ENCODE measurements at places on chromosomes 4 and X. TPM values are rescaled to one million over a fixed set of nuclear protein-coding genes. Genes with fewer than 3 reads are reported as not detected.

CXCL11 gene
- not detected for polyA plus RNA-seq

DNA sequence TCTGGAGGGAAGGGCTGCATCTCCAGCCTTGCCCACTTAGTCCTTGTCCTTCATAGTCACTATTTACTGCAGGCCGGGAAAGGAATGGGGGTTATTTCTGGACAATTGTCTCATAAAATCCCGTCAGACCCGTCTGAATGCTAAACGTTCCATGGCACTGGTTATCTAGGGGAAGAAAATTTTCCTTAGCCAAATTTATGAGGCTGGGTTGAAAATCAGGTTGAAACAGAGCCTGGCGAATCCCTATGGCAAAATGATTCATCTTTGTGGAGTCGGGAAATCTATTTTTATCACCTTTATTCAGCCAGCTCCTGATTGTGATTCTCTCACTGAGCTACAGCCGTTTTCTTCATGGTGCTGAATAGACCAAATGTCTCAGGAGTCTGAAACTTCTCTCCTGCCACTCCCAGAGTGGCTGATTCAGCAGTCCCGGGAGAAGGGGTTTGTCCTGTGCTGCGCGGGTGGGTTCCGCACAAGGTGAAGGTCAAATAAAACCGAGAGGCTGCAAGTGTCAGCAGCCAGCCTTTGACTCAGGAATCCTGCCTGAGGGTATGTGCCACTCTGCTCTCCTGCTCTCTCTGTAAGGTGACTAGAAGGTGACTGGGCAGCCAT, 1.0 kb downstream of the LIMCH1 start:
- no peak for DNase-seq

DNA sequence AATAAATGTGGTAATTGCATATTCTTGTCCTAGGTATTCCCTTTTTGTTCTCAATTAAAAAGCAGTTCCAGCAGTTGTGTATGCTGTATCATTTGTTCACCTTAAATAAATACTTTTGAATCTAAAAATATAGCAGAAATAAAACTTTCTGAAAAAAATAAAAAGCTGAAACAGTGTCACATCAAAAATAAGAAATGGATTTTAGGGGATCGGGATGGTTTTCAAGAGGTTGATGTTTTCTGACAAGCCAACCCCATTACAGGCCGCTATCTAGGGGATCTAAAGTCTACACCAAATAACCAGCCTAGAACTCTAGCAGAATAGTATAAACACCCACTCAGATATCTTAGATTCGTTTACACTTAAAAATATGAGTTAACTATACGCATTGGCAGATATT, 95.4 kb upstream of the MAML3 start:
- DNase-seq, result no peak

DNA sequence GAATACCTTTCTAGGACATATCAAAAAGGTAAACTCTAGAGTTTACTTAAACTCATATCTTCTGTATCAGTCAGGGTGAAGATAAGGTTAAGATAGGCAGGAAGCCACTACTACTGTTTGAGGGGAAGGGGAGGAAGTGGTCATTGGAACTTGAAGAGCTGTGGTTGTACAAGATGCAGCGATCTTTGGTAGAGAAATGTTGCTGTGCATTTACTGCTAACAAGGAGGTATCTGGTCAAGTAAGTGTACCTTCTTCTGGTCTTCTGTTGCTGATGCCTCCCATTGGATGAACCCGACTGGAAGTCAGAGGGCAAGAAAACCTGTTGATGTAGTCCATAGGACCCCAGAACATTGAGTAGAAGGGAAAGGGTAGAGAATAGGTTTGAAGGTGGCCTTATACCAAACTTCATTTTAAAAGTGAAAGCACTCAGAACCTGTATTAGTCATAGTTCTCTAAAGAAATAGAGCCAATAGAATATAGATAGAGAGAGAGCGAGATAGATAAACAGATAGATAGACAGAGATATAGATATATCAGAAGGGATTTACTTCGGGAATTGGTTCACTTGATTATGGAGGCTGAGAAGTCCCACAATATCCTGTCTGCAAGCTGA, 47.9 kb upstream of the TSPAN5 start:
- DNase-seq, result no peak

- DNase-seq, result no peak
These were observed 1.5 kb downstream of the FHDC1 start for GRCh38 chr4:152937336-152938236.

- no peak for DNase-seq
These were observed 220.5 kb upstream of the RPS6KA3 start for GRCh38 chrX:20487227-20487626.

DNA sequence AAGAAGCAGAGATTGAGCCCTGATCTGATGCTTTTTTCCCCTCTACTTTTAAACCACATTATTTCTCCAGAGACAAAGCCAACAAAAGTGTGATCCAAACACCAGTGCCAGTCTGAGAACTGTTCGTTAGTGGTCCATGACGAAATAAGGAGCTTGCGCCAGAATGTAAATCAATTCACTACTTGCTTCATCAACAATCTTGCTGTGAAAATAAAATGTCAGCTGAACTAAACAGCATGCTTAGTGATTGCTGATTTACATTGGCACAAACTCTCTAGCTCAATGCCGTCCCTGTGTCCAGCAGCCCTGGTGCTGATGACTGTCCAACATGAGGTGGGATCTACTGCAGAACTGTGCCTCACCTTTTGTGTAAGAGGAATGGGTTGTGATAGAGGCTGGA, 71.3 kb downstream of the SOX3 start:
- DNase-seq, result no peak

DNA sequence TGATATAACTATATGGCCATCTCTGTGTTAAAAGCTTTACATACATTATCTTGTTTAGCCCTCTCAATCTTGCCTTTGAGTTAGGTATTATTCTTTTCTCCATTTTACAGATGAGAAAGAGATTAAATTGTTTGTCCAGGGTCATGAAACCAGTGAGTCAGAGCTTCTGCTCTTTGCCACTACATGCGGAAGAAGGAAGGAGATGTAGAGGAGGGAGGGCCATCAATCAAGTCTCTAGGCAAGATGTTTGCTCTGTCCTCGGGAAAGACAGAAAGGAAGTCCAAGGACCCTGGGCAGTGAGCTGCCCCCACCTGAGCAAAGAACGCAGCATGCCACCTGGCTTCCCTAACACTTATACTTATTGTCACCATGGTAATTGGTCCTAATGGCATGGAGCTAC, 133.7 kb upstream of the IL1RAPL2 start:
- DNase-seq, result no peak

GRCh38 chr4:124525524-124525923, 187.0 kb downstream of the ANKRD50 start:
- no peak for DNase-seq

- no peak for DNase-seq
These were observed 1072.3 kb downstream of the RAPGEF2 start for GRCh38 chr4:160175064-160175643.

- DNase-seq, result no peak
These were observed 1591.3 kb downstream of the ADGRL3 start for GRCh38 chr4:62791386-62791785.
